Osteoblast (primary cell): ENCODE measurements at places on chromosomes 3 and 15. TPM values are rescaled to one million over a fixed set of nuclear protein-coding genes. Genes with fewer than 3 reads are reported as not detected.

STRIT1 gene
- not detected in 2 replicates for total RNA-seq

MFGE8 gene
- total RNA-seq, result 195 and 209 TPM in 2 replicates

XCR1 gene
- total RNA-seq, result not detected in 2 replicates

GP9 gene
- total RNA-seq, result not detected in 2 replicates

GCNT3 gene
- 0.72 and 1.2 TPM in 2 replicates for total RNA-seq

CHDH gene
- 0.72 and 0.88 TPM in 2 replicates for total RNA-seq

PROK2 gene
- not detected in 2 replicates for total RNA-seq

ERICH6 gene
- under 0.01 and 0.29 TPM in 2 replicates for total RNA-seq

ZNF592 gene
- total RNA-seq, result 11.2 and 12.4 TPM in 2 replicates

ARHGEF3 gene
- total RNA-seq, result 21.7 and 22.7 TPM in 2 replicates

CADM2 gene
- 0.29 TPM in 1 of 2 replicates, not detected in the other for total RNA-seq

DNA sequence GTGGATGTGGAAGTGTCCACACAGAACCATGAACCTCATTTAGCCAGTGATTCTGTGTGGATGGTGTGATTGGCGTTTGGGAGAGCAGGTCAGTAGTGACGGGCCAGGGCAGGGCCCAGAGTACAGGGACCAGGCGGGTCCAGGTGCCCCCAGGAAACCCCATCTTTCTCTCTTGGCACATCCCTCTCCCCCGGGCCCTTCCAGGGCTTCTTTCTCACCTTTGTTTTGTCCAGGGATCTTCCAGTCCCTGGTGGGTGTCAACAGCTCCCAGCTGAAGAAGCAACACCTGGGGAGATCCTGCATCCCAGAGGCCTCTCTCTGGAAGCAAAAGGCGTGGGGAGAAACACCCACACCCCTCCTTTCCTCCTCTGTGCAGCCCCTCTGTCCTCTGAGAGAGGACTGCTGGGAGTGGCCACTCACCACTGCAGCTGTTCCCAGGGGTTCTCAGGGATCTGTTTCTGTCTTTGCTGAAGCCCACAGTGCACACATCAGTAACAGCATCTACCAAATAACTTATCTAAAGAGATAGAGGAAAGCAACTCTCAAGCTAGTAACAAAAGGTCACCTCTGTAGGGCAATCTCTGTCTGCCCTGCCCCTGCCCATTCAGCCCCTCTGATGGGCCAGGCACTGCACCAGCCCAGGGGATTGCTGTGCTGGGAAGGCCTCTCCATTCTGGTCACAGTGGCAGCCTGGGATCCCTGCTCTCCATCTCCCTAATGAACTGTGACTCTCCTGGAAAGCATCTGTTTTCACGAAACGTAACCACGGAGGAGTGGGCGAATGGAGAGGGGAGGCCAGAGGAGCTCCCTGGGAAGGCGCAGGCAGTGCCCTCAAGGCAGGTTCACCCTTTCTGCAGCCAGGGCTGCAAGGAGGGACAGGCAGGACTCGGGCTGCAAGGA is 98.3 kb upstream of the ALDH1A3 start:
- DNase-seq, result peak; percentile 76

DNA sequence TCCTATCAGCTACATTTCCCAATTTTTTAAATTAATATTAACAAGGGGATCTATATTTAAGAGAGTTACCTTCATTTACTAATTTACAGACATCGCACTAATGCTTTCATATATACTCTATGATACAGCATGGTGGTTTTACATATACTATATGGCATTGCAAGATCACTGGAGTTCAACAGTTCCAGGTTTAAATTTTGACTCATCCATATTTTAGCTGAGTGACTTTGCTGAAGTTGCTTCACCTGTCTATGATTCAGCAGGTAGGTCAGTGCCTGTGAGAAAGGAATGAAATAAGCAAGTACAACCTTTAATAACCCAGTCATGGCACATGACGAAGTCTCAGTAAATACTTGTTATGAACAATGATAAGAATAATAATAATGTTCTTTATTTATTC is 211.1 kb downstream of the P3H2 start:
- DNase-seq, result no peak

DNA sequence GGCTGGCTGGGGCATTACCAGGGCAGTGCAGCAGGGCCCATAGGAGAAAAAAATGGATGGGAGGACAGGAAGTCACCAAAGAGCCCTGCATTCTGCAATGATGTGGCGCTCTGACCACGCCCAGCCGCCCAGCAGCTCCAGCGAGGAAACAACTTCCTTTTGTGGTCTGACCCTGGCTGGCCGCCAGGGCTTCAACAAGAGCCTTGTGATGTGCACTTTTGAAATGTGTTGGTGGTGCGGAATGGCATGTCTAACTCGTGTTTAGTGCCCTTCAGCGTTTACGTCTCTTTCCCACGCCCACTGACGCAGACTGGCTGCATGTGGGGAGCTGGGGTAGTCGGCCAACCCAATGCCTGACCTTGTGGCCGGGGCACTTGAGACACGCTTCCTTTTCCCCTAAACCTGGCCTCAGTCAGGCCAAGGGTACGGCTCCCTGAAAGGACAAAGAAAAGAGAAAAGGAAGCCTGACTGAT is 81.9 kb upstream of the CTNNB1 start:
- peak; percentile 85 for DNase-seq

DNA sequence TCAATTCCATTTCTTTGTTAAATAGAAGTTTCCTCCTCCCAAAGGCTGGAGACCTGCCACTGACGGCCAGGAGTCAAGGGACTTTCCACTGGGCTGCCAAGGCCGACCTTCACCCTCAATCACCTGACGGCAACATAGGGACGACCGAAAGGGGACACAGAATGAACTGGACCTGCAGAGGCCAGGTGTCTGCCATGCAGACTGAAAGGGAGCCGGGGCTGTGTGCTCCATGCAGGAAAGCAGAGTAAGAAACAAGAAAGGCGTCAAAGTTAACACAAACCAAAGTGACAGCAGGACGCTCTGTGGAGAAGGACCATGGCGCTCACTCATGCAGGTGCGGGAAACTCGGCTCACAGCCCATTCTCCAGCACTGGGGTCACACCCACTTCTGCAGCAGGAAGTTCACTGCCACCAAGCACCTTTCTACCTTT is 26.1 kb downstream of the ZXDC start:
- DNase-seq, result no peak

GRCh38 chr15:91508633-91509032 is 344.9 kb upstream of the SLCO3A1 start:
- no peak for DNase-seq

DNA sequence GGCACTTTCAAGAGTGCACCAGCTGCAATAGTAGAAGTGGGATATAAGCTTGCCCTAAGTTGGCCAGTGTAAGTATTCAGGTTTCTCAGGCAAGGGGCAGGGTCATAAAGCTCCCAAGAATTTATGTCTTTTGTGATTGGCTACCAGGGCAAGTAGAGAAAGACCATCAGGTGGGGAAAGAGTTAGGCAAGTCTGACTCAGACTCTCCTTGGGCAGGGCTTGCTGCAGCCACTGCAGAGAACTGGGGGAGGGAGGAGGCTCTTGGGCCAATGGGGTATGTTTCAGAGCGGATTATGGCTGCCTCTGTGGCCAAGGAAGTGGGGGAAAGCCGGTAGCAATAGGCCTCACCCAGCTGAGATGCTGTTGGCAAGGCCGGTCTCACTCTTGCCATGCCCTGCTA is 44.6 kb upstream of the SLC25A36 start:
- DNase-seq, result no peak

- DNase-seq, result peak; percentile 5
These were observed 37.6 kb downstream of the GBE1 start for GRCh38 chr3:81723732-81724313.

DNA sequence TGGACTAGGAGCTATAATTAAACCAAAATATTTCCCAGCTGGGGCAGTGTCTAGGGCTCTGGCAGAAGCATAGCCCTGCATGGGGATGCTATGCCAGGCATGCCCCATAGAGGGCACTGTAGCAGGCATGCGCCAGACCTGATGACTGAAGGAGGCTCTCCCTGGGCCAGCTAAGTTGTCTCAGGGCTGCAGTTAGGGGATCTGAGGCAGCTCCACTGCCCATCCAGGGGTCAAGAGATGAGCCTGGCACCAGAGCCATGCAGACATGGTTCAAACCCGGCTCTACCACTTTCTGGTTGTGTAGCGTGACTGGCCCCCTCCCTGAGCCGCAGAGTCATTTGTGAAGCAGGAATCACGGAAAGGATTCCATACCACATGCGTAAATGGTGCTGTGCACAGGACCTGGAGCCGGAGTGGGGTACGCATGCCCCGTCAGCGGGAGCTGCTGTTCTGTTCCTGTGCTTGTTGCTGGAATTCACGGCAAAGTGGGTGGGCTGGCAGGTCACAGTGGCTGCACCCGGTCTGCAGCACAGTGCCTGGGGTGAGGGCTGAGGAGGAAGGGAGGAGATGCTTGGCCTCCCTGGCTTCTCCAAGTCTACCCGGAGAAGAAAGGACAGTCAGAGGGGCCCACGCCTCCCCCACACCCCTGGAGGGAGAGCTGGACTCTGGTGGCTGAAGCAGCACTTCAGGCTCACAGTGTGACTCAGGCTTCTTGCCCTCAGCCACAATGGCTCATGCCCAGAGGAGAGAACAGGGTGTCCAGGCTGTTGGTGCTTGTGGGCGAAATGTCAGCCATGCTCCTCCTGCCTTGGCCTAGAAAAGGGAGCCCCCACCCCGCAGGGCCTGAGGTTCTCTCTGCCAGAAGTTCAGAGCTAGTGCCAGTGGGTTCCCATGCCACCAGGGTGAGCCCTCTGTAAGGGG is 43.1 kb downstream of the DNASE1L3 start:
- DNase-seq, result peak; percentile 97

- DNase-seq, result no peak
These were observed 28.5 kb upstream of the RPL39L start for GRCh38 chr3:187167777-187168176.

DNA sequence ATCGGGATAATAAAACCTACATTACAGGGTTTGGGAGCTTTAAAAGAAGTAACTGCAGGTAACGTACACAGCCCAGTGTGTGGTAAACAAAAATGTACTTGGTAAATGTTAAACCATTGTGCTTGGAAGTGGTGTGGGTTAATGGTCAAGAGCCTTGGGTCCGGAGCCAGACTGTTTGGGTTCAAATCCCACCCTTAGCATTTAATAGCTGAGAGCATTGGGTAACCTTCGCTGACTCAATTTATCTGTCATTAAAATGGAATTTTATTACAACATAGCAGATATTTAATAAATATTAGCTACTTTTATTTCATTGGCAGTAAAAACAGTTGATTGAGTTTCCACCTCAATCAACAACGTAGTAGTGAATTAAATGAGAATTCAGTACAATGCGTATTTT is 1.5 kb downstream of the FSTL1 start:
- no peak for DNase-seq

- no peak for DNase-seq
These were observed 53.4 kb upstream of the SEC13 start for GRCh38 chr3:10374311-10374710.

DNA sequence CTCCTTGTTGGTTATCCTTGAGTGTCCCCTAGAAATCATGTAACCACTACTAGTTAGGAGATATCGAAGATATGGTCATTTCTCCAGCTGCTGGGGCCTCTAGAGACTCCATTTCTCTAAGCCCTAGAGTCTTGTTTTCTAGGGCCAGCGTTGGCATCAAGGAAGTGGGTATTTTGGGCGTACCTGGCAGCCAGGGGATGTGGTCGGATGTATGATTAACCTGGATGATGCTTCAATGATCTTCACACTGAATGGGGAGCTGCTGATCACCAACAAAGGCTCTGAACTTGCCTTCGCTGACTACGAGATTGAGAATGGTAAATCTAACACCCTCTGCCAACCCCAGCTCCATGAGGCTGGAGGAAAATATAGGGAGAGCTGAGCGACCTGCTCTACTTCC is 325.5 kb downstream of the RYR3 start:
- no peak for DNase-seq

GRCh38 chr3:178195824-178196223 is 340.4 kb upstream of the KCNMB2 start:
- DNase-seq, result peak; percentile 21

- DNase-seq, result no peak
These were observed 46.8 kb downstream of the MAGEF1 start for GRCh38 chr3:184665101-184665500.

DNA sequence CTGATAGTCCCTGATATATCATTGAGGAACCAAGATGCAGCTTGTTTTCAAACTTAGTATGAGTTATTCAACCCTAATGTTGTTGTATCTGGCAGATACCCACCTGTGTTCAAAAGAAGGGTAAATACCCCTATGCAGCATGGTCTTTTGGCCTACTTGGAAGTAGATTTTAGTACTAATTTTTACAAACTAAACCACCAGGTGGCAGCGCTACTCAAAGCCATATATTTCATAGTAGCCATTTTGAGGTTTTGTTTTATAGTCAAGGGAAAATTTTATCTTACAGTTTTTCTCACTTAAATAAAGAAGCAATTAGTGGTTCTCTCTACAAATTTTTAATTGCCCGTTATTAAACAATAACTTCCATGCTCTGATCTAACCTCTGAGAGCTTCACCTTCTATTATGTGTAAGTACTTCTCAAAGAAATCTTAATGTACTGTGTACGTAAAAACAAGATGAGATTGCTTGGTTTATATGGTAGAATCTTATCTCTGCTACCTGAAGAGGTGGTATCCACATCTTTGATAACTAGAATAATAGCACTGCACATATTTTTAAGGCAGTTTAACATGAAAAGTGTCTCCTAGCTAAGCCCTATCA is 31.5 kb upstream of the MLF1 start:
- no peak for DNase-seq

- no peak for DNase-seq
These were observed 122.8 kb upstream of the PRR20G start for GRCh38 chr3:127410678-127411077.

GRCh38 chr15:76071806-76072205 is 12.0 kb downstream of the TMEM266 start:
- no peak for DNase-seq

- DNase-seq, result no peak
These were observed 187.5 kb downstream of the KLHL25 start for GRCh38 chr15:85607141-85607806.

- peak; percentile 79 for DNase-seq
These were observed 54.4 kb downstream of the TPRA1 start for GRCh38 chr3:127535901-127536829.
